ENCODE measurements at places on chromosomes 3 and 15. TPM values are rescaled to one million over a fixed set of nuclear protein-coding genes. Genes with fewer than 3 reads are reported as not detected.

DNA sequence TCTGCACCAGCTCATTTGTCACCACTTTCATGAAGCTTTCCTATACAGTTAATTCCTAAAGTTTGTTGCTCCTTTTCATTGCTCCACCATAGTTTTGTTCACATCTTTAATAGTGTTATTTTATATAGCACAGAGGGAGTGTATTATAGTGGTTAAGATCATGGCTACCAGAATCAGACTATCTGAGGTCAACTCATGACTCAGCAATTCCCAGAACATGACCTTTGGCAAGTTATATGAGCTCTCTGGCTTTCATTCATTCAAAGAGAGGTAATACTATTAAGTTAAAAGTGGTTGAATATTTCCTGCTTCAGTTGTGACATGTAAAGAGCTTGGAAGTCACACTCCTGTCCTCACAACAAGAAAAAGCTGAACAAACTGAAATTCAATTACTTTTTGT is 1073.5 kb downstream of the NAALADL2 start:
- H3K27ac ChIP-seq = no peak overlapping the region
- DNase-seq = no peak
- H3K27me3 ChIP-seq = no peaks in the 10 kb centered on the region
- peaks cover 4% of the 10 kb centered on the region for H3K4me1 ChIP-seq

The CCDC39 gene
- not detected for total RNA-seq

GRCh38 chr3:126703512-126704493 is at the start of gene CHCHD6:
TSS of gene CHCHD6 (plus strand) at chr3:126704240. CDS start at chr3:126704313, 73 bp downstream.
- H3K4me3 ChIP-seq = peak within 1 kb of the TSS; percentile 73
- H3K27ac ChIP-seq = no peak within 1 kb of the TSS
- H3K27me3 ChIP-seq = no peaks in the 10 kb centered on the region

- H3K36me3 ChIP-seq = no peaks in the 10 kb centered on the region
- DNase-seq = no peak
- H3K27ac ChIP-seq = no peak overlapping the region
- no peak overlapping the region for H3K4me3 ChIP-seq
Measured at GRCh38 chr3:194982472-194982871, 288.5 kb downstream of the XXYLT1 start.

DNA sequence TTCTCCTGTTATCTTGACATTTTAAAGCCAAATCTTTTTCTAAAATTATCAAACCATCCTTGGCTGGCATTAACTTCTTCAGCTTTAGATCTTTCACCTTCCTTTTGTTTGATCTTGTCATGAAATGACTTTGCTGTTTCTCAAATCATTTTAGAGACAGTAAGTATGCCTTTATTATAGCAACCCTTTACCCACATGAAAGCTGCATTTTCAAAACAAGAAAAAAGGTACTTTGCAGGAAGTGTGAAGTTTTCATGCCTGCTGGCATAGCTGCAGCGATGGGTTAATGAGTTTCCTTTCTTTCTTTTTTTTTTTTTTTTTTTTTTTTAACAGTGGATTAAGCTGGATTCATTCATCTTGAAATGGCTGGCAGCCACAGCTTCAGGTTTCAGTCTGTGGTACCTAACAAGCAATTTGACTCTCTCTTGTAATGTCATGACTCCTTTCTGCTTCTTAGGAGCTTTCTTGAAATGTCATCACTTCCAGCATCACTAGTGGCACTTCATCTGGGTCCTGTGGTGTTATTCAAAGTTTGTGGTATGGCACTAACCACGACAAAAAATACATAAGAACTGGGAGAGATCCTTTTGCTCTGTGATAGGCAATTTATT is 18.8 kb downstream of the SLC25A26 start:
- no peaks in the 10 kb centered on the region for H3K27me3 ChIP-seq
- DNase-seq = no peak
- H3K27ac ChIP-seq = no peak overlapping the region
- no peaks in the 10 kb centered on the region for H3K4me1 ChIP-seq

GRCh38 chr3:40850861-40851260 is 326.1 kb downstream of the ZNF621 start:
- no peak for DNase-seq
- no peaks in the 10 kb centered on the region for H3K4me1 ChIP-seq
- no peak overlapping the region for H3K27ac ChIP-seq
- H3K36me3 ChIP-seq = no peaks in the 10 kb centered on the region

- H3K36me3 ChIP-seq = no peaks in the 10 kb centered on the region
- H3K27me3 ChIP-seq = no peaks in the 10 kb centered on the region
Measured at GRCh38 chr3:64988188-64988587, 300.4 kb upstream of the ADAMTS9 start.

DNA sequence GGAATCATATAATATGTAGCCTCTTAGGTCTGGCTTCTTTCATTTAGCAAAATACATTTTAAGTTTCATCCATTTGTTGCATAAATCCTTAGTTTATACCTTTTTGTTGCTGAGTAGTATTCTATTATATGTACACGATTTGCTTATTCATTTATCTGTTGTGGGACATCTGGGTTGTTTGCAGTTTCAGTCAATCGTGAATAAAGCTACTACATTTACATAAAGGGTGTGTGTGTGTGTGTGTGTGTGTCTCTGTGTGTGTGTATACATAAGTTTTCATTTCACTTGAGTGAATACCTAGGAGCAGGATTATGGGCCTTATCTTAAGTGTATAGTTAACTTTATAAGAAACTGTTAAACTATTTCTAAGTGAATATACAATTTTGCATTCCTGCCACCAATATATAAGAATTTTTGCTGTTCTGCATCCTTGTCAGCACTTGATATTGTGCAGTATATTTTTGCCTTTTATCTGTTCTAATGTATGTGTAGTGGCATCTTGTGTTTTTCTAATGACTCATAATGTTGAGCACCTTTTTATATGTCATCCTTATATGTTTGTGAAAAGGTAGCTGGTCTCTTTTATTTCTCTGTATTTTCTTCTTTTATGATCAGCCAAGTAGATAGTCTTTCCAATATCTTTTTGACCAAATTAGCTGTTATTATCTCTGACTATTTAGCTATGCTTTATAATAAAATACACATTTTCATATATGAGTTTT is 55.0 kb downstream of the GLCE start:
- peaks cover 3% of the 10 kb centered on the region for H3K4me1 ChIP-seq
- DNase-seq = no peak
- no peaks in the 10 kb centered on the region for H3K36me3 ChIP-seq
- H3K4me3 ChIP-seq = no peak overlapping the region

DNA sequence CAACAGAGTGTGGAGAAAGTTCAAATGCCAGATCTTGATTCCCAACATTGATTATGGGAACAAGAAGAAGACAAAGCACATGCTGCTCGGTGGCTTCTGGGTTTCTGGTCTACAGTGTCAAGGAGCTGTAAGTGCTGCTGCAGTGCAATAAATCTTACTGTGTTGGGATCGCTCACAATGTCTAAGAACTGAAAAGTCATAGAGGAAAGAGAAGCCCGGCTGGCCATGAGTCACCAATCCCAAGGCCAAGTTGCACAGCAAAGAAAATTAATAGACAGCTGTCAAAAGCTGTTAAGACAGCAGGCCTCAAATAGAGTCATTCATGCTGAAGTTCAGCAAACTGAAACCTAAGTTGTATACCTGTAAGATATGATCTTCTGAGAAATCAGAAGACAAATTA is 33.2 kb upstream of the SPPL2A start:
- H3K4me3 ChIP-seq = no peak overlapping the region
- H3K27me3 ChIP-seq = no peaks in the 10 kb centered on the region
- no peaks in the 10 kb centered on the region for H3K36me3 ChIP-seq
- no peak for DNase-seq
- H3K27ac ChIP-seq = no peak overlapping the region
- H3K4me1 ChIP-seq = no peaks in the 10 kb centered on the region

DNA sequence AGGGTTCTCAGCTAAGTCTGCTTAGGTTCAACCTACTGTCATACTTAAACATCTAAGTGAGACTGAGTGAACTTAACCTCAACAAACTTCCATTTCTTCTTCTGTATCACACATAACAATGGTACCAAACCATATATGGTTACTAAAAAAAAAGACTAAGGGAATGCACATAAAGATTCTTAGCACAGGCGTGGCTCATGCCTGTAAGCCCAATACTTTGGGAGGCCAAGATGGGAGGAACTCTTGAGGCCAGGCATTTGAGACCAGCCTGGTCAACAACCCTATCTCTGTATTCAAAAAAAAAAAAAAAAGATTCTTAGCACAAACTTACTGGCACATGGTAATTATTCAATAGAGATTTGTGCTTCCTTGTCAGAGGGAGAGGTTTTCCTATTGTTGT is 57.9 kb downstream of the ACAP2 start:
- DNase-seq = no peak
- H3K27me3 ChIP-seq = no peaks in the 10 kb centered on the region
- H3K36me3 ChIP-seq = no peaks in the 10 kb centered on the region

DNA sequence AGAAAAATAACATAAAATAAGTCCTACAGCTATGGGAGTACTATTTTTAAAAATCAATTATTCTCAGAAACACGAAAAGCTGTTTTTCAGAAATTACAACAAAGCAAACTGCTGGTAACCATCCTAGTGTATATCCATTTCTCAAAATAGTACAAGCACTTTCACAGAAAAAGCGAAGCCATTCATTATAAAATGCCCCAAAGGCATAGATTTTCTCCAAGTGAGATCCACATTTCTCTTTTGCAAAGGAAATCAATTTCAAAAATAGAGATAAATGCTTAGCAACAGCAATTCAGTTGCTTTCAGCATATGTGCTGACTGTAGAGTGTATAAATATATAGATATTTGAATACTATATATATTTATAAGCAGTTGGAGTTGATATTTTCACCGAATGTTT is 1266.3 kb downstream of the SI start:
- H3K4me1 ChIP-seq = no peaks in the 10 kb centered on the region
- no peaks in the 10 kb centered on the region for H3K27me3 ChIP-seq
- H3K27ac ChIP-seq = no peak overlapping the region

DNA sequence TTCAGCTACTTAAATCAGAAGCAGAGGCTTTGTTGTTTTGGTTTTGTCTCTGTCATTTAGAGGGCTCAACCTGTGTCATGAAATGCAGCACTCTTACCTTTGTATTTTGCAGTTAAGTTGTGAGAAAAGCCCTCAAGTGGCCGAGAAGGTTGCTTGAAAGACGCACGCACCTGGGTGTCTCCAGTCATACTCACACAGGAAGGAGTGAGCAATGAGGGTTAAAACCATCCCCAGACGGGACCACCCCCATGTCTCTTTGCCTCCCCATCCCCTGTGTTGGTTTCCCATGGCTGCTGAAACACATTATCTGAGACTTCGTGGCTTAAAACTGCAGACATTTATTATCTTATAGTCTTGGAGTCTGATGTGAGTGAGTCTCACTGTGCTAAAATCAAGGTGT is 376.1 kb upstream of the CFAP20DC start:
- no peaks in the 10 kb centered on the region for H3K4me1 ChIP-seq
- H3K36me3 ChIP-seq = no peaks in the 10 kb centered on the region
- H3K27me3 ChIP-seq = no peaks in the 10 kb centered on the region
- no peak overlapping the region for H3K4me3 ChIP-seq
- H3K27ac ChIP-seq = no peak overlapping the region
- no peak for DNase-seq

DNA sequence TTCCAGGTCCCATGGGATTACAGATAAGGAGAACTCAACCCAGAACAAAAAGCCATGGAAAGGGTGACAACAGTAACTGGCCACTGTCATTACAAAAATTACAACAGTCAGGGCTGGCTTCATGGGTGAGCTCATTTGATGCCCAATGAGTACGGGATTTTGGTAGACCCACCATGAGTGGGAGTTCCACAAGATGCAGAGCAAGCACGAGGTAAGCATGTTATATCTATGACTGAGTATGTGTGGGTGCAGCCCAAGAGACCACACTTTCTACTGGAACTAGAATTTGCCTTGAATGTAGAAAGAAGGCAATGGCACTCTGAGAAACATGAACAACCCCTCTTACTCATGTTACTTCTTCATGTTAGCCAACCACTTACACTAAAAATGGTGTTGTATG is 83.3 kb downstream of the IGF2BP2 start:
- no peaks in the 10 kb centered on the region for H3K27me3 ChIP-seq
- H3K4me3 ChIP-seq = no peak overlapping the region
- H3K36me3 ChIP-seq = no peaks in the 10 kb centered on the region
- no peak for DNase-seq

- no peak overlapping the region for H3K4me3 ChIP-seq
- H3K27ac ChIP-seq = no peak overlapping the region
- DNase-seq = no peak
- H3K36me3 ChIP-seq = no peaks in the 10 kb centered on the region
- H3K4me1 ChIP-seq = no peaks in the 10 kb centered on the region
Measured at GRCh38 chr3:22568285-22568684, 634.8 kb upstream of the UBE2E2 start.

DNA sequence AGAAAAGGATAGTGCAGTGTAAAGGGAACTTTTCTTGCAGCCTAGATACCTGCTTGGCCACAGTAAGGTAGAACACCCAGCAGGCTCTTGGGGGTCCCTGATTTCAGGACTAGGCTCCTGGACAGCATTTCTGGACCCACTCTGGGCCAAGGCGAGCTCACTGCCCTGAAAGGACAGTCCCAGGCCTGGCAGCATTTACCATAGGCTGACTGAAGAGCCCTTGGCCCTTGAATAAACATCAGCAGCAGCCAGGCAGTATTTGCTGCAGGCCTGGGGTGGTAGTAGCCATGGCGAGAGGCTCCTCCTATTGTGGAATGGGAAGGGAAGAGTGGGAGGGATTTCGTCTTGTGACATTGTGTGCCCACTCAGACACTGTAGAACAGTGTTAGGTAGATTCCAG is 529.2 kb downstream of the TUSC7 start:
- H3K27ac ChIP-seq = no peak overlapping the region
- DNase-seq = no peak
- no peaks in the 10 kb centered on the region for H3K36me3 ChIP-seq
- H3K27me3 ChIP-seq = no peaks in the 10 kb centered on the region
- H3K4me1 ChIP-seq = no peaks in the 10 kb centered on the region

DNA sequence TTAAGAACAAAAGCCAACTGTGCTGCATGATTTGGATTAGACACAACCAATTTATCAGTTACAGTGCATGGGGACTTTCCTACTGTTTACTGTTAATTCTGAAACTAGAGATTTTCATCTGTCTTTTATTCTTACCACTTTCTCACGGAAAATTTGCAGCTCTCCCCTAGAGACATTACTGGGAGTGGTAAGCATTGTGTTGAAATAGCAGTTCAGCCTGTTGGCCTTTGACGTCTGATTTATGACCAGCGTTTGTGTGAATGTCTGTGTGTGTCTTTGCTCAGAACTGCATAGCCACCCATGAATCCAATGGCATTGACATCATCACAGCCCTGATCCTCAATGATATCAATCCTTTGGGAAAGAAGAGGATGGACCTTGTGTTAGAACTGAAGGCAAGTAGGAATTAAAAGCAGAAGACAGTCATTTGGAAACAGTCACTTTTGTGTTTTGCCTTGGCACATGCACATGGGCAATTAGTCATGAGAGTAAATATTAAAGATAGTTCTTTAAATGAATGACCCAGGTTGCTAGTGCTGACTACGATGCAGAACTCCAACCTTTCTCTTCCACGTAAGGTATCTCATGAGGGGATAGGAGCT is 202.2 kb upstream of the BHLHE40 start:
- DNase-seq = no peak
- H3K4me1 ChIP-seq = no peaks in the 10 kb centered on the region
- H3K4me3 ChIP-seq = no peak overlapping the region
- H3K36me3 ChIP-seq = no peaks in the 10 kb centered on the region
- no peak overlapping the region for H3K27ac ChIP-seq
